ENCODE measurements at places on chromosomes 6 and 20.

DNA sequence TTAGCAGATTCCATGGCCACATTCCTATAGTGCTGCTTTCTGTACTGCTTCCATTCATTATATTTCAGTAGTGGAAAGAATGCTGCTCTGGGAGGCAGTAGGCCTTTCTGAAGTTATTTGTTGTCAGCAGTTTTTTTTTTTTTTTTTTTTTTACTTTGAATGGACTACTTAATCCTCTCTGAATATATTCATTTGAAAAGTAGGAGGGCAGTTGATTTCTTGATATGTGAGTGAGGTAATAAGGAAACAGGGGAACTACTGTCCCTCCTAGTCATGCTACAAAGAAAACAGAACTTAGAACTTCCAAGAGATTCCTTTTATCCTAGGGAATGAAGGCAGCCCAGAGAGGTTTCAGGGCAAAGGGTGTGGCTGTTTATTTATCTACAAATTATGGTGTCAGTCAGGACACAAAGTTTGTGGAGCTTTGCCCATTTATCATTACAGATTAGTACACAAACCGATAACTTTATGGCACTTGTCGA lies 155.9 kb downstream of the JARID2 start:
- no peak for DNase-seq

DNA sequence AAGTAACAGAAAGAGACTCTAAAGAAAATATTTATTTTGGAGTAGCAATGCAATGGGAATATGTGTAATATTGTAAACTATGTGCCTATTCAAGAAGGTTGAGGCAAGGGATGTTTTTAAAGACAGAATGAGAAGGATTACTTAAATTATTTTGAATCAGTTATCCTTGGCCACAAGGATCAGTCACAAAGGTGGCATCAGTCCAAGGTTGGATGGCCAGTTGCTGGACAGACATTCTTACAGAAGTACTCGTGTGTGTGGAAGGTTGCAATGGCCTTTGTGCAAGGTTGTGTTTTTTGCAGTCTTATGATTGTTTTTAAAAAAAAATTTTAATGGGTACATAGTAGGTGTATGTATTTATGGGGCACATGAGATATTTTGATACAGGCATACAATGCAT lies 2.0 kb downstream of the QRSL1 start:
- no peak for DNase-seq

DNA sequence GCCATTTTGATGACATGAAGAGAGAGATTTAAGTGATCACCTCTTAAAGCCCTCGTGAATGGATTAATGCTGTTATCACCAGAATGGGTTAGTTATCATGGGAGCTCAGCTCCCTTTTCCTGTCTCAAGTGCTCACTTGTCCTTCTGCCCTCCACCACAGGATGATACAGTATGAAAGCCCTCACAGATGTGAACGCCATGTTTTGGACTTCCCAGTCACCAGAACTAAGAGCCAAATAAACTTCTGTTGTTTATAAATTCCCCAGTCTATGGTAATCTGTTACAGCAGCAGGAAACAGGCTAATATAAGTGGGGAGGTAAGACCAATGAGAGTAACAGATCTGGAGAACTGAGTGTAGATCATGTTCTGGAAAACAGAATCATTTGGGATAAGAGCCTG lies 493.2 kb downstream of the CDKAL1 start:
- no peak for DNase-seq

- no peak for DNase-seq
Measured at GRCh38 chr6:36743032-36743431, 45.4 kb downstream of the RAB44 start.

DNA sequence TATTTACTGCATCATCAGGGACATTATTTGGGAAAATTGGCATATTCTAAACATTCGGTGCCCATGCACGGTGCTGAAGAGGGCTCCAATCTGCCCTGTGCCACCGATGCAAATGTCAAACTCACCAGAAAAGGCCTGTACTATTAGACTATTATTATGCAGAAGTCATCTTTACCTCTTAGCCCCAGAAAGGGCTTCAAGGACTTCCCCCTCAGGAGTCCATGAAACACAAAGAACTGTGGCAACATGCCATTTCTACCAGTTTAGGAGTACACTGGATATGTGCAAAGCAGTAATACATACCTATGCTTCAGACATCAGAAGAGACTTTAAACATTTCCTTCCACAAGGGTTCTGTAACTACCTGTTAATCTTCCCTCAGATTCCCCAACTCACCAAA lies 8.6 kb downstream of the DIDO1 start:
- no peak for DNase-seq
